IPS-NIHi11 (cell line): ENCODE measurements at places on chromosomes 5 and 9.
A peak's percentile ranks its signal among the peaks of the same experiment; 100 is the strongest.

DNA sequence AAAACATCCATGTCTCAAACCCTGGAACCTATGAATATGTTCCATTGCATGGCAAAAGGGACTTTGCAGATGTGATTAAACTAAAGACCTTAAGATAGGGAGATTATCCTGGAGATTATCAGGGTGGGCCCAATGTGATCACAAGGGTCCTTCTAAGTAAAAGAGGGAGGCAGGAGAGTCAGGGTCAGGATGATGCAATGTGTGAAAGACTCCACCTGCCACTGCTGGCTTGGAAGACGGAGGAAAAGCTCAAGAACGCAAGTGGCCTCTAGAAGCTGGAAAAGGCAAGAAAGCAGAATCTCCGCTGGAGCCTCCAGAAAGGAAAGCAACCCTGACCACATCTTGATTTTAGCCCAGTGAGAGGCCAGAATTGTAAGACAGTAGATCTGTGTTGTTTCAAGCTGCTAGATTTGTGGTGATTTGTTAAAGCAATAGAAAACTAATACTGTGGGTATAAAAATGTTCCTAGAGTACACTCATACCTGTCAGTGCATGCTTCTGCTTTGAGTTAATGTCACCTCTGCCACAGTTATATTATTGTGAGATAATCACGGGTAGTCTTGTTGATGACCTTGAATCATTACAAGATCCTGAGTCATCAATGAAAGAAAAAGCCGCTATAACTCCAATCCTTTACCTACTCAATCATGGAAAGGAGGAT, 93.5 kb upstream of the TNPO1 start:
- DNase-seq = no peak

- DNase-seq = no peak
These were observed 6.6 kb upstream of the CCDC187 start for GRCh38 chr9:136310273-136311030.

GRCh38 chr5:142637871-142638270, 48.0 kb downstream of the FGF1 start:
- DNase-seq = no peak

DNA sequence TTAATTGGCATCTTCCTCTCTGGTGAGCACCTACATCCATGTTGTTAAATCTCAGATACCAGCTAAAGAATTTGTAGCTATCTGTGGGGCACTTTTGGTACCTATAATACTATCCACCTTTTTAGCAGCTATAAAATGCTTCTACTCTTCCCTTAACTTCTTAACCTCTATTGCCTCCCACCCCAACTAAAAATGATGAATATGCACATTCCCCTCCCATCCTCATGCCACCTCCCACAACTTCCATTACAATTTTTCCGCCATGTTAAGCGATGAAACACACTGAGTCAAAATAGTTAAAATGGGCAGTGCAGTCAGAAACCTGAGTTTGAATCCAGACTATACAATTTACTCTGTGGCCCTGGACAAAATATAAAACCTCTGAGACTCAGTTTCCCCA, 10.1 kb downstream of the SSBP2 start:
- no peak for DNase-seq

DNA sequence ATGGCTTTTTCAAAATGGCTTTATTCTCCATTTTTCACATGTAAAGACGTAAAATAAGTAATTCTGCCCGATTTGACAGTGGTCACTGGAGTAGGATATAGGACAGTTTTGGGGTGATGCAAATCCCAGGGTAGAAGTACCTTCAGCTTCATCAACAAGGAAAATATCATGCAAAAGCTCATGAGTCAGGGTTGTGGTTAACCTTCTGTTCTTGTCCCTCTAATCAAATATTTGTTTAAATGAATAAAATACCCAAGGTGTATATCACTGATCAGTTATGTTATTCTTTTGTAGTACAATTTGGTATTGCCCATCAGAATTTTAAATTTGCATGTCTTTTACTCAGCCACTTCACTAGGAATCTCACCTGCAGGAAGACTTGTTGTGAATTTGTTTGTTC, 40.0 kb downstream of the FBXL7 start:
- DNase-seq = no peak

DNA sequence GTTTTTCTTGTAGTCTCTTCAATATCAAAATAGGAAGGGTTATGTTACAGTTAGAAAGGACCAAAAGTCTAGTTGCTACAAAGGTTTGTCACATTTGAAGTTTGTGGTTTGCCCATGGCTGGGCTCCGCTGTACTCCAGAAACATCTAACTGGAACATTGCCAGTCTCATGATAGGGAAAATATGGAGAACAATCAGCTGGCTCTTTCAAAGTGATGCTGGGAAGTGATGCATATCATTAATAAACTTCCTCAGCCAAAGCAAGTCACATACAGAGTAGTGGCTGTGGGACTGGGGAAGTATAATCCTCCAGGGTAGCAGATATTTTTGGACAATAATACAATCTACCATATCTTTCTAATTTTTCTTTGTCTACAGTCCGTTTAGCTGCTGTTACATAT, 8.8 kb downstream of the BTF3 start:
- no peak for DNase-seq

DNA sequence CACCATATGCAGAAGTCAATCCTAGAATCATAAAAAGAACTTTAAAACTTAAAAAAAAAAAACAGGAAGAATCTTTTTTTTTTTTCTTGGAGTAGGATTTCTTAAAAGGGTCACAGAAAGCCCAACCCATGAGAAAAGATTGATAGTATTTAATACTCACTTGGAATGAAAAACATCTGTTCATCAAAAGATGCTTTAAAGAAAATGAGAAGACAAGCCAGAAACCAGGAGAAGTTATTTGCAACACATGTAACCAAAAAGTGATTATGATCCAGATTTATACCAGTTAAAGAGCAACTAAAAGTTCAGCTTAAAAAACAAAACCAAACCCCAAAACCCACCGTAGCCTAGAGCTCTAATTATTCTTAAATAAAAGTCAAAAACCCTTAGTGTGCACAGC, 69.3 kb downstream of the TLE4 start:
- DNase-seq = no peak

DNA sequence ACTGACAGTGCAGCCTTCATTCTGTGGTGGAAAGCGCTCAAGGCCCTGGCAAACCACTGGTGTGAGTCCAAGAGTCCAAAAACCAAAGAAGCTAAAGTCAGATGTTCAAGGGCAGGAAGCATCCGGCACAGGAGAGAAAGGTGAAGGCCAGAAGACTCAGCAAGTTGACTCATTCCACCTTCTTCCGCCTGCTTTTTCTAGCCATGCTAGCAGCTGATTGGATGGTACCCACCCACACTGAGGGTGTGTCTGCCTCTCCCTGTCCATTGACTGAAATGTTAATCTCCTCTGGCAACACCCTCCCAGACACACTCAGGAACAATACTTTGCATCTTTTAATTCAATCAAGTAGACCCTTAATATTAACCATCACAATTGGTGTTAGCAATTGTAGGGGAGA, 296.1 kb downstream of the NDUFS4 start:
- no peak for DNase-seq

DNA sequence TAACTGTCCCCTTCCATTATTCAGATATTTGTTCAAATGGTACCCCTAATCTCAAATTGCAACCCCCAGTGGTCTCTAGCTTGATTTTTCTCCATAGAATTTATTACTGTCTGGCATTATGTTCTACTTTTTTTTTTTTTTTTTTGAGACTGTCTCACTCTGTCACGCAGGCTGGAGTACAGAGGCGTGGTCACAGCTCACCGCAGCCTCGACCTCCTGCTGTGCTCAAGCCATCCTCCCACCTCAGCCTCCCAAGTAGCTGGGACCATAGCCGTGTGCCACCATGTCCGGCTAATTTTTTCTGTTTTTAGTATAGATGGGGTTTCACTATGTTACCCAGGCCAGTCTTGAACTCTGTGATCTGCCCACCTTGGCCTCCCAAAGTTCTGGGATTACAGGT, 2.0 kb upstream of the REEP5 start:
- no peak for DNase-seq

GRCh38 chr9:115005322-115005721, 74.9 kb upstream of the TNFSF8 start:
- DNase-seq = no peak

GRCh38 chr5:9058666-9059065, 487.2 kb downstream of the SEMA5A start:
- DNase-seq = no peak

- no peak for DNase-seq
These were observed 330.8 kb downstream of the DTWD2 start for GRCh38 chr5:118657576-118657975.

DNA sequence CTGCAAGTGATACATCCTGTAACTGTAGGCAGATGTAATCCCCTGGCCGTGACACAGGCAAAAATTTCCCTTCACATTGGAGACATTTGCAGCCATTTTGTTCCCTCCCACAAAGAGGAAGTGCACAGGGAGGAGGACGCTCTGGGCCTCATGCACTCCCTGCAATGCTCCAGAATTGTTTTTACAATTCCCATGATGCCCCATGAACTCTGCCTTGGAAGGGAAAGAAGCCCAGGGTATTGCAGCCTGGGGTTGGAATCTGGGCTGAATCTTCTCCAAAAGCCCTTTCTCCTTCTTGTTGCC, 491.7 kb downstream of the CCDC171 start:
- DNase-seq = no peak

GRCh38 chr5:80220245-80220897, 35.5 kb downstream of the SERINC5 start:
- no peak for DNase-seq

- DNase-seq = no peak
These were observed 86.3 kb downstream of the MVB12B start for GRCh38 chr9:126412905-126413304.

DNA sequence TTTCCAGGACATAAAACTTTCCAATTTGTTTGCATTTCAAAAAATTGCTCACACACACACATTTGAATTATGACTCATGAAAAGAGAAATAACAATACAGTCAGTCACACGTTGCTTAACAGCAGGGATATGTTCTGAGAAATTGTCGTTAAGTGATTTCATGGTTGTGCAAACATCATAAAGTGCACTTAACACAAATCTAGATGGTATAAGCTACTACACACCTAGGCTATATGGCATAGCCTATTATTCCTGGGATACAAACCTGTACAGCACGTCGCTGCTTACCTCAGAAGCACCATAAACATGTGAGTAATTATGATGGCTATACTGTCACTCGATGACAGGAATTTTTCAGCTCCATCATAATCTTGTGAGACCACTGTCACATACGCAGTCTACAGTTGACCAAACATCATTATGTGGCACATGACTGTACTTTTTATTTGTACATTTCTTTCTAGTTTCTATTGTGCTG, 378.2 kb downstream of the ACTL7B start:
- DNase-seq = no peak

GRCh38 chr5:59328709-59329296, 564.7 kb downstream of the PDE4D start:
- peak; percentile 7 for DNase-seq

GRCh38 chr5:128403333-128403732, 134.7 kb downstream of the FBN2 start:
- peak; percentile 33 for DNase-seq

- peak; percentile 48 for DNase-seq
These were observed 98.9 kb downstream of the CSNK1G3 start for GRCh38 chr5:123610665-123611405.

DNA sequence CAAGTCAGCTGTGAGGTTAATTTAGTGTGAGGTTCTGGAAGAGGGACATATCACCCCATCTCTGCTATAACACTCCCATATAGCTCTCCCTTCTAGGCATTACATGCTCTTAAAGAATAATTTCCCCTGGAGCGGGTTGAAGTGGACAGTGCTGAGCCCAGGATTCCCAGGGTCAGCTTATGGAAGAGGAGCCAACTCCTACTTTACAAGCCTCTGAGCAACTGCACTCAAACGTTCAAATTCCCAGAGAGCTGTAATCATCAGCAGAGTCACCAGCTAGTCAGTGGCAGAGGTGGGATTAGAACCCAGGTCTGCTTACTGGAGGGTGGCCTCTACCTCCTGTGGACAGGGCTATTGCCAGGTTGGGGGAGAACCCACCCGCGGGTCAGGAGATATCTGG, 1.4 kb downstream of the NEURL1B start:
- DNase-seq = no peak

DNA sequence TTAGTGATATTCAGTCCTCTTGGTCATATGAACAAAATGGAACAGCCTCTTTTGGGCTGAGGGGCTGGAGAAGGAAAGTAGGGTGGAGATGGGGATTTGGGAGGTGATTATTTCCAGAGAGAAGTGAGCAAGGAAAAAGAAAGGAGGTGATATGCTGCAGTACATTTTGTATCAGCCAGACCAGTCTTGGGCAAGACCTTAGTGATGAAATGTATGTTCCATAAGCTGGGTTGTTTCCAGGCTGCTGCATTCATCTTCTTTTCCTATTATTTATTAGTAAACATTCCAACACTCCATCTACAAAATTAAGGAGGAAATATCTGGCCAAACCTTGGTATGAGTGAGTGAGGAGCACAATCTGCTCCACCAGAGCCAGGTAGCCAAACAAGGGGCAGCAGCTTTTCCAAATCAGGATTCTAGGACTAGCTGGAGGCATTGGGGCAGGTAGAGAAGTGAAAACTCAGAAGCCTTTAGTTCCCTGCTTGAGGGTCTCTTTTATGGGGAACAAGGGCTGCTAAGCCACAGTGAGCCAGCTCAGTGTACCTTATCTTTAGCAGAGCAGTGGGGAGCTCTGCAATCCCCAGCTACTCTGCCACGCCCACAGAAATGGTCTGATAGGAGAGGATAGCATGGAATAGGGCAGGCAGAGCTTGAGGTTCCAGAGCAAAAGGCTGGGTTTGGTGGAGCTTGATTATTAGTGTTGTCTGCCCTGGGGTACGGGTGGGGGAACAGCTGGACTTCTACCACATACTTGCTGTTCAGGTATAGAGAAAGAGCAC, 19.5 kb downstream of the RAD1 start:
- no peak for DNase-seq

DNA sequence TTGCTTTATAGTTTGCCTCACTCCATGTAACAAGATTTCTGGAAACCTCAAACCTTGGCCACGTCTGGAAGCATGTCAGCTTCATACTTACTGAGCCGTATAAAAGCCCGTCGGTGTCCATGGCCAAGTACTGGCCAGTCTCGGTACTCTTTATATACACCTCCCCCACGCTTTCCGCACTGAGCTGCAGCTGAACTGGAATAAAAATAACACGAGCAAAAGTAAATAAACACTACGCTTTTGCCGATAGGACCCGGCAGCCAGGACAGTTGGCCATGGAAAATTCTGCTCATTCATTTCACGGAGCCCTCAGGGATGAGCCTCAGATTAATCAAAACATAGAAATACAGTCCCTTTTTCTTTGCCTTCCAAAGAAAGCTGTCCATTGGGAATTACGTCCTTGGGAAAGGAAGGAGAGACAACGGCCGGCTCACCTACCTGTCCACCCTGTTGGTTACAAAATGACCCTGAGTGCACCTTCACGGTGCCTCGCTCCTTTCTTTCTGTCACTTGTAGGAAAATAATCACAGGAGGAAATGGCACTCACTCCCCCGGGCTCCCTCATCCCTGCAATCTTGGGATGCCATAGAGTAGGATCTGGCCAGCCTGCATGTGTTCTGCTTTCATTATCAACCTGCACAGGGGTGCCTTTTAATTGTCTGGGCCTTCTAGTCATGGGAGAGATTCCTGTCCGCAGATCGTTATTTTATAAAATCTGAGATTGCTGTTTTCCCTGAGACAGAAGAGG, 85.1 kb downstream of the FGF1 start:
- DNase-seq = no peak

GRCh38 chr5:132059696-132060500, 557 bp upstream of the IL3 start:
- no peak for DNase-seq
